ENCODE measurements at places on chromosomes 2 and 18. TPM values are rescaled to one million over a fixed set of nuclear protein-coding genes. Genes with fewer than 3 reads are reported as not detected.

Gene LONRF2
- 0.26 TPM for total RNA-seq

DNA sequence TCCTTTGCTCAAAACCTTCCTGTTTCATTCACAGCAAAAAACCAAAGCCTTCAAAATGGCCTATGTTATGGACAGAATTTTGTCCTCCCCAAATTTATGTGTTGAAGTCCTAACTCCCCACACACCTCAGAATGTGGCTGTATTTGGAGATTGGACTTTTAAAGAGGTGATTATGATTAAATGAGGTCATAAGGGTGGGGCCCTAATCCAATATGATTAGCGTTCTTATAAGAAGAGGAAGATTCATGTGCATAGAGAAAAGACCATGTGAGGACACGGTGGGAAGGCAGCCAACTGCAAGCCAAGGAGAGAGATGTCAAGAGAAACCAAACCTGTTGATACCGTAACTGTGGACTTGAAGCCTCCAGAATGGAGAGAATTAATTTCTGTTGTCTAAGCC, 4.6 kb upstream of the ZNF638 start:
- no peak for DNase-seq
- H3K4me3 ChIP-seq: no peak overlapping the region
- H3K4me1 ChIP-seq: peaks cover 1% of the 10 kb centered on the region
- H3K36me3 ChIP-seq: peaks cover 3% of the 10 kb centered on the region

DNA sequence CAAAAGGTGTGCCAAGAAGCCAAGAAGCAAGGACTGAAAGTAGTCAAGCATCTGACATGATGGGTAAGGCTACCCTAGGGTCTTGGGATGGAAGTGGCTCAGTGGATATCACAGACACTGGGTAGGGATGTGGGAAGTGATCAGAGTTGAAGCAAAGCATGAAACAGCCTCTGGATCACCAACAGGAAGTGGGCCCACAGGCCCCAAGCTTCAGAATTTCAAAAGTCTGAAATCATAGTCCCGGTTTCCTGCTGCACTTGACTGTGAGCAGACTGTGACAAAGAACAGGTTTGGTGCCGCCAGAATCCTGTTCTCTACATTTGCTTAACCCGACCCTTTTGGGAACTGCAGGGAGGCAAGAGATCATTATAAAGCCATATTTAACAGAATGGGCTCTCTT, 57.4 kb downstream of the SP100 start:
- peaks cover 76% of the 10 kb centered on the region for H3K36me3 ChIP-seq
- H3K27me3 ChIP-seq: no peaks in the 10 kb centered on the region
- no peak overlapping the region for H3K27ac ChIP-seq
- no peak overlapping the region for H3K4me3 ChIP-seq
- no peaks in the 10 kb centered on the region for H3K4me1 ChIP-seq

Gene ALPP
- total RNA-seq: not detected

DNA sequence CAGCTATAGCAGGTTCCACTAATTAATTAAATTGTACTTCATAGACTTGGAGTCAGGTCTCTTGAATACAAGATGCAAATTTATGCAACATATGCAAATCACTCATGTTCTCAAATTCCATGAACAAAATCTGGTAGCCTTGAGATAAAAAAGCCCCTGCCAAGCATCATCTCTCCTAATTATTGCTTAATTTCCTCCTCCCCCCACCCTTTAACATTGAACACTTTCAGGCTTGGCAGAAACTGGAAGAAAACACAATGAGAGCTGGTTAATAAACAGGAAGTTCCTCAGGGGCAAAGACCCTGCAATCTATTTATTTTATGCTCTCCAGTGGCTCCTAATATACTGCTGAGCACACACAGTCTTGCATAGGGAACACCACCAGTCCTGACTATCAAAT, 35.6 kb upstream of the ACVR1 start:
- H3K36me3 ChIP-seq: no peaks in the 10 kb centered on the region
- no peak overlapping the region for H3K4me3 ChIP-seq
- H3K27me3 ChIP-seq: peaks cover 22% of the 10 kb centered on the region
- H3K4me1 ChIP-seq: no peaks in the 10 kb centered on the region
- H3K27ac ChIP-seq: no peak overlapping the region

GRCh38 chr2:2992634-2993033, 385.0 kb downstream of the EIPR1 start:
- H3K4me3 ChIP-seq: no peak overlapping the region
- no peaks in the 10 kb centered on the region for H3K4me1 ChIP-seq
- no peaks in the 10 kb centered on the region for H3K27me3 ChIP-seq
- H3K27ac ChIP-seq: no peak overlapping the region
- DNase-seq: no peak
- no peaks in the 10 kb centered on the region for H3K36me3 ChIP-seq

GRCh38 chr2:46014911-46015654, 282.1 kb upstream of the EPAS1 start:
- H3K27me3 ChIP-seq: no peaks in the 10 kb centered on the region
- no peak for DNase-seq
- peaks cover 37% of the 10 kb centered on the region for H3K4me1 ChIP-seq

Gene CPLX4
- not detected for total RNA-seq

DNA sequence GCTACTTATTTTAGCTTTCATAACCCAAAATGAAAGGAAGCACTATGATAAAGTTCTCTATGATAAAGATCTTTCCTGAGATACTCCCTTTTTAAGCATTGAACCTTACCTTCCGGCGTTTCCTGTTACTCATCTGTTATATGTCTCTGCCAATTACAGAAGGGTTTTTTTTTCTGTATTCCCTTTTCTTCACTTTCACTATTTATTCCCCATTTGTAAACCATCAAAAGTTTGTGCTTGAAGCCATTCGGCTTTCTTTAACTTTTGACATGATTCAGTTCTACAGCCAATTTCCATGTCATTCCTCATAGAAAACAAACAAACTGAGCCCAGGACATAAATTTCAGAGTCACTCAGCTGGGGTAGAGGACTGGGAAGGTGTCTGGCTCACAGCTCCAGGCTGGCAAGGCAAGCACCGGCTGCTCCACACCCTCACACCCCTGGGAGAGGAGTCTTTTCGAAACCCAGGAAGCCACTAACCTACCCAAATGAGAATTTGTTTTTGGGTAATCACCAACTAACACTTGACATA, 429.4 kb upstream of the TRIB2 start:
- H3K4me3 ChIP-seq: no peak overlapping the region
- no peak overlapping the region for H3K27ac ChIP-seq
- no peak for DNase-seq
- peaks cover 8% of the 10 kb centered on the region for H3K4me1 ChIP-seq
- H3K27me3 ChIP-seq: no peaks in the 10 kb centered on the region

GRCh38 chr18:37563931-37564392, 1.6 kb downstream of the CELF4 start:
- DNase-seq: no peak
- H3K36me3 ChIP-seq: no peaks in the 10 kb centered on the region
- H3K4me1 ChIP-seq: peaks cover 14% of the 10 kb centered on the region
- no peak overlapping the region for H3K4me3 ChIP-seq
- peaks cover 49% of the 10 kb centered on the region for H3K27me3 ChIP-seq

- H3K27me3 ChIP-seq: peaks cover 2% of the 10 kb centered on the region
- H3K27ac ChIP-seq: no peak overlapping the region
- DNase-seq: no peak
- H3K4me1 ChIP-seq: peaks cover 22% of the 10 kb centered on the region
- no peaks in the 10 kb centered on the region for H3K36me3 ChIP-seq
- H3K4me3 ChIP-seq: no peak overlapping the region
Observed at GRCh38 chr18:21602299-21602587, 1.7 kb upstream of the ESCO1 start.

Gene CCDC68
- not detected for total RNA-seq

GRCh38 chr2:32009516-32010256, 1.1 kb downstream of the MEMO1 start:
- no peaks in the 10 kb centered on the region for H3K27me3 ChIP-seq
- H3K36me3 ChIP-seq: peaks cover 4% of the 10 kb centered on the region
- DNase-seq: peak; percentile 85
- H3K4me3 ChIP-seq: peak overlapping the region; percentile 95
- peak overlapping the region; percentile 89 for H3K27ac ChIP-seq
- peaks cover 41% of the 10 kb centered on the region for H3K4me1 ChIP-seq

DNA sequence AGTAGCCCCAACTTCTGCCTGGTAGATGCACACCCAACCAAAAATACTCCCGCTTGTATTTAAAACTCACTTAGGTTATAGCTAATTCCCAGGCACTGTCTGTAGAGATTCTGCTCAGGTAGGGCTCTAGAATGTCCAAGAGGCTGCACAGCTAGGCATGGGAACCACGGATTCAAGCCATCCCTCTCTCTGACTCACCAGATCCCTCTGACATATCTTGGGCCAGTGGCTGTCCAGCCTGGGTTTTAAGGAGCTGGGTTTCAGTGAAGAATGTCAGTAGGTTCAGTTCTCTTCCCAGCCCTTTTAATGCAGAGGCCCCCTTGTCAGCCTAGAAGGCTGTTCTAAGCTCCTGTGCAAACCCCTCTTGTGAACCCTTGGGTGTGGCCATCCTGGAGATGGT, 15.9 kb upstream of the IL1R1 start:
- peaks cover 49% of the 10 kb centered on the region for H3K4me1 ChIP-seq
- H3K27me3 ChIP-seq: no peaks in the 10 kb centered on the region
- peaks cover 3% of the 10 kb centered on the region for H3K36me3 ChIP-seq
- no peak overlapping the region for H3K4me3 ChIP-seq
- DNase-seq: no peak
- H3K27ac ChIP-seq: peak overlapping the region; percentile 85

DNA sequence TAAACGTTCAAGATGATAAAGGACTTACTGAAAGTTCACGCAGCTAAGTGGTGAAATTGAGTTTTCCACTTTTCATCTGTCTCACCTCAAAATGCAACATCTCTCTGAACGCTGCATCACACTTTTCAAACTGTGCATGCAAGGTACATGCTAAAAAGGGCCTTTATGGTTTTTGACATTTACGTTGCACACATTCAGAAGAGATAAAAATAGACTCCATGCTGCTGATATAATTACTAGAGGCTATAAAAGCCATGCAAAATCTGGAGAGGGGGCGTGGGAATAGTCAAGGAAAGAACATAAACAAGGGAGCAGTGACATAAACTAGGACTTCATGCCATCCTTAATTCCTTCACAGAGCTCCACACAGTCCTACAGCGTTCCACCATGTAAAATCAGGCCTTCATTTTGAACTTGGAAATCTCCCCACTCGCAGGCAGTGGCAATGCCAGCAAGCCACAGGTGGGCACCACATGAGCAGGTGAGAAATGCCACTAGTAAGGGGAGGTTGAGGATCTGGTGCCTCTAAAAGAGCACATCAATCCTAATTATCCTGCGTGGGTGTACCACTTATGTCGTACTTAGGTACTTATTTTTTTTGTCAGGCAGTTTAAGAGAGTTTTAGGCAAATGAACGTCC, 71.4 kb downstream of the ZEB2 start:
- DNase-seq: no peak
- H3K27ac ChIP-seq: no peak overlapping the region
- peaks cover 32% of the 10 kb centered on the region for H3K36me3 ChIP-seq
- H3K4me3 ChIP-seq: no peak overlapping the region
- peaks cover 52% of the 10 kb centered on the region for H3K4me1 ChIP-seq
- H3K27me3 ChIP-seq: no peaks in the 10 kb centered on the region

Gene GLI2
- total RNA-seq: 33.2 TPM

Gene KHK
- 2.4 TPM for total RNA-seq

Gene CABLES1
- total RNA-seq: 50.9 TPM

GRCh38 chr2:60932954-60933353, 51.6 kb downstream of the REL start:
- H3K4me1 ChIP-seq: no peaks in the 10 kb centered on the region
- peaks cover 8% of the 10 kb centered on the region for H3K36me3 ChIP-seq

GRCh38 chr2:119446037-119446436, 14.4 kb downstream of the TMEM37 start:
- no peaks in the 10 kb centered on the region for H3K36me3 ChIP-seq
- no peak for DNase-seq
- H3K4me3 ChIP-seq: no peak overlapping the region
- H3K27me3 ChIP-seq: peaks cover 54% of the 10 kb centered on the region
- no peaks in the 10 kb centered on the region for H3K4me1 ChIP-seq
- H3K27ac ChIP-seq: no peak overlapping the region

DNA sequence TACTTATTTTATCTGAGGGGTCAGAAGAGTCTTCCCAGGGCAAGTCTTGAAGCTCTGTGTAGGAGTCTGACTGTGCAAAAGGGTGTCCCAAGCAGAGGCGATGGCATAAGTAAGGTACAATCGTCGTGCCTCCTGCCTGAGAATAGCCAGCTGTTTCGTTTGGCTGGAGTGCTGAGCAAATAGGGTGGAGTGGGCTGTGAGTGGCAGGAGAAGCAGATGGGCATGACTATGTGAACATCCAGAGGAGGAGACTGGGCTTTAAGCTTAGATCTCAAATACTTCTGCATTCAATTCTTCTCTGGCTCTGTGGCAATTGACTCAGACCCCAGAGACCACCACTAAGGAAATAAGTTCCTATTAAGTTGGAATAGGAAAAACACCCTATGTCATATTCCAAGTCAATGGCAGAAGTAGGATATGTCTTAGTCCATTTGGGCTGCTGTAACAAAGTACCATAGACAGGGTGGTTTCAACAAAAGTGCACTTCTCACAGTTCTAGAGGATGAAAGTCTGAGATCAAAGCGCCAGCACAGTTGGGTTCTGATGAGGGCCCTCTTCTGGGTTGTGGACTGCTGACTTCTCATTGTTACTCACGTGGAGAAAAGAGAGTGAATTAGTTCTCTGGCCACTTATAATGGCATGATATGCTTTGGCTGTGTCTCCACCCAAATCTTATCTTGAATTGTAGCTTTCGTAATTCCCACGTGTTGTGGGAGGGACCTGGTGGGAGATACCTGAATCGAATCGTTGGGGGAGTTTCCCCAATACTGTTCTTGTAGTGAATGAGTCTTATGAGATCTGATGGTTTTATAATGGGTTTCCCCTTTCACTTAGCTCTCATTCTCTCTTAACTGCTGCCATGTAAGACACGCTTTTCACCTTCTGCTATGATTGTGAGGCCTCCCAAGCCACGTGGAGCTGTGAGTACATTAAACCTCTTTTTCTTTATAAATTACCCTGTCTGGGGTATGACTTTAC, 120.2 kb downstream of the LPIN1 start:
- peaks cover 18% of the 10 kb centered on the region for H3K4me1 ChIP-seq
- H3K27ac ChIP-seq: no peak overlapping the region
- no peaks in the 10 kb centered on the region for H3K27me3 ChIP-seq
- no peak overlapping the region for H3K4me3 ChIP-seq
- DNase-seq: no peak
